ENCODE measurements at places on chromosomes 3 and 15.

DNA sequence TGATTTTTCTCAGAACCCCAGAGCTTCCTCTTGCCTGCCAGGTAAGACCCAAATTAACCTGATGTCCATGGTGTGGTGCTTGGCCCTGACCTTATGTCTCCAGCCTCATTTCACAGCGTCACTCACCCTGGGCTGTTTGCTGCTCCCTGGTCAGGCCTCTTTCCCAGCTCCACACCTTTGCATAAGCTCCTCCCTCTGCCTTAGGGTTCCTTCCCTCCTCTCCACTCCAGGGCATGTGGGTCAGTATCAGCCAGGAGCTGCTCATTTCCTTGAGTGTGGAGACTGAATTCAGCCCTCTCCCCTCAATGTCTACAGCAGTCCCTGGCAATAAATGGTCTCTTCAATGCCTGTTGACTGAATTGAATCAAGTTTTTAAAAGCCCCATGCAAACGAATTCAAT is 75.6 kb upstream of the ANKRD34C start:
- DNase-seq = no peak

DNA sequence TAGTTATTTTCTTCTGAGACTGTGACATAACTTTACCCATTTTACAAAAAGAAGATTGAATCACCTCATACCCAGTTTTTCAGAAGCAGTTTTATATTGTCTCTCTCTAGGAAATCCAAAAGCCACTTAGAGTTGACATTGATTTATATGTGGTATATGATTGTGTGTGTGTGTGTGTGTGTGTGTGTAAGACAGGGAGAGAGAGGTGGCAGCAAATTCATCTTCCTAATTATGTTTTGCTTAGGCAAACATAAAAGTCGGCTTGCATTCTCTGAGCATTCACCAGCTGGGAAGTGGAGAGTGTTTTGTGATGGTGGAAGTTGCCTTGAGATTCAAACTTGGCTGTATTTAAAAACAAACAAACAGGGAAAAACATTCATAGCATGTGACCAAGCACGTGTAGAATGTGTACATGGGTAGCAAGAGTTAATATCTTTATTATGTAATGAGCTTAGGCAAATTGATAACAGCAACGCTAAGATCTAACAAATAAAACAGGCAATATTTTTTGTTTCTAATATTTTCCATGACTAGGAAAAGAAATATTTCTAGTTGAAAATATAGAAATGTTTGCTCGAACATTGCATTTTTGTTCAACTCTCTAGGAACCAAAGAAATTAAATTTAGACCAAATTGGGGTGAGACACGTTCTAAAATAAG is 64.4 kb upstream of the IGF1R start:
- no peak for DNase-seq

- no peak for DNase-seq
These were observed 5.5 kb upstream of the CX3CR1 start for GRCh38 chr3:39285332-39285731.

DNA sequence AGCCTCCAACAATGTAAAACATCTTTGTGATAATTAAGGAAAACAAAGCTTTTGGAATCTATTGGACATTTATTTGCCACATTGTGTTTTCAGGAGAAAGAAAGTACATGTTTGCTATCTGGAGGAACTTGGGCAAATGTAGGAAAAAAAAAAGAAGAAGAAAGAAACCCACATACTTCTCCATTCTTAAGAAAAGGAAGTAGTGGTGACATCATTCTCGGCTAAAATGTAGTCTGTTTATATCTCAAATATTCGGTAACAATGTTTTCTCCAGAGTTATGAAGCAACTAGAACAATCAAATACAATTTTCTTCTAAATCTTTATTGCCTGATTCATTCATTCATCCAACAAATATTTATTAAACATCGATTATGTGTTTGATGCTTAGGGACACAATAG is 2.3 kb upstream of the TGFBR2 start:
- DNase-seq = no peak

DNA sequence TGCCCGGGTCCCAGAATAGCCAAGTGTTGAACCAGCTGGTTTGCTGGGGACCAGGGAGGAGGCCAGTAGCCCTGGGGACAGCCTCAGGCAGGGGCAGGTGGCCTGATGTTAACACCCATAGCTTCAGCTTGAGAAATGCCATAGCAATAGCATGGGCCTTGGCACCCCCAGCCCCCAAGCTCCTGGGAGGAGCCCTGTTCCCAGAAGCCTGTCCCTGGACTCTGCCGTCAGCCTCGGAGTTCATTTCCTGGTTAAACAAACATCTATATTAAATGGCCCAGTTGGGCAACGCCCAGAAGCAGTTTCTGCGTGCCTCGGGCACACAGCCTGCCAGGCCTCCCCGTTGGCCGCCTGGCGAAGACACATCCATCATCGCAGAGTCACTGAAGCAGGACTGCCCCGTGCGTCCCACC is 58.2 kb downstream of the FGD5 start:
- no peak for DNase-seq

GRCh38 chr3:62379321-62379798 is 6.0 kb upstream of the FEZF2 start:
- no peak for DNase-seq

DNA sequence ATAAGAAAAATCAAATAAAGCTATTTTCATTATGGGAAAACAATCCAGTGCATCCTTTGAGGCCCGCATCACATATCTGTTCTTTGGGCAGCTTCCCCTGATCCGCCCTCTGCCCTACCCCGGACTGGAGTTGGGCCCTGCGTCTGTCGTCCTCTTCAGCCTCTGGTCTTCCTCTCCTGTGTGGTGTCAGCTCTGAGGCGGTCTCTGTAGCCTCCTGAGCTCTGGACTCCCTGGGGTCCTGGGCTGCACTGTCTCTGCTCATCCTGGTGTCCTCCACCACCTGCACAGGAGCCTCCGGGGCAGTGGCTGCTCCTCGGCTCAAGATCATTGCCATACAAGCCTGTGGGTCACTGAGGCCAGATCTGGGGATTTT is 7.4 kb upstream of the SNX22 start:
- no peak for DNase-seq

DNA sequence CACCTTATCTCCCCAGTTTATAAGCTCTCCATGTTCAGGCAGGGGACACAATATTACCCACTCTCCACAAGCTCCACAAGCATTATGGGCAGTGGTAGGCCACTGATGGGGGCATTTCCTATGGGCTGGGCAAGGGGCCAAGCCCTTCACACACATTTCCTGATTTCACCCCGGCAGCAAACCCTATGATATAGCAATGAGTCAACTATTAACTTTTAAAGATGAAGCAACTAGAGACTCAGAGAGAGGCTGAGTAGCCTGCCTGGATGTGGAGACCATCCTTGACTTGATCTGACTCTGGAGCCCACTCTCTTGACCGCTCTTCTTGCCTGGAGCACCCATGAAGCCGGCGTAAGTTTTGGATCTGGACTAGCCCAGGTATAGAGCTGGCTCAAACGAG is 27.4 kb downstream of the FOXL2NB start:
- DNase-seq = no peak

GRCh38 chr3:141346418-141346817 is 21.9 kb upstream of the ZBTB38 start:
- no peak for DNase-seq

DNA sequence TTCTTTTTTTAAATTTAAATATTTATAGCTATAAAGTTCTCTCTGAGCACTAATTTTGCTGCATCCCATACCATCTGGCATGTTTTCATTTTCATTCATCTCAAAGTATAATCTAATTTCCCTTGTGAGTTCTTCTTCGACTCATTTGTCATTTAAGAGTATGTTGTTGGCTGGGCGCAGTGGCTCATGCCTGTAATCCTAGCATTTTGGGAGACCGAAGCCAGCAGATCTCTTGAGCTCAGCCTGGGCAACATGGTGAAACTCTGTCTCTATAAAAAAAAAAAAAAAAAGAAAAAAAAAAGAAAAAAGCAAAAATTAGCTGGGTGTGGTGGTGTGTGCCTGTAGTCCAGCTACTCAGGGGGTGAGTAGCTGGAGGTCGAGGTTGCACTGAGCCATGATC is 34.8 kb downstream of the MAP1A start:
- DNase-seq = no peak

GRCh38 chr15:91961357-91961756 is 107.8 kb downstream of the SLCO3A1 start:
- no peak for DNase-seq

DNA sequence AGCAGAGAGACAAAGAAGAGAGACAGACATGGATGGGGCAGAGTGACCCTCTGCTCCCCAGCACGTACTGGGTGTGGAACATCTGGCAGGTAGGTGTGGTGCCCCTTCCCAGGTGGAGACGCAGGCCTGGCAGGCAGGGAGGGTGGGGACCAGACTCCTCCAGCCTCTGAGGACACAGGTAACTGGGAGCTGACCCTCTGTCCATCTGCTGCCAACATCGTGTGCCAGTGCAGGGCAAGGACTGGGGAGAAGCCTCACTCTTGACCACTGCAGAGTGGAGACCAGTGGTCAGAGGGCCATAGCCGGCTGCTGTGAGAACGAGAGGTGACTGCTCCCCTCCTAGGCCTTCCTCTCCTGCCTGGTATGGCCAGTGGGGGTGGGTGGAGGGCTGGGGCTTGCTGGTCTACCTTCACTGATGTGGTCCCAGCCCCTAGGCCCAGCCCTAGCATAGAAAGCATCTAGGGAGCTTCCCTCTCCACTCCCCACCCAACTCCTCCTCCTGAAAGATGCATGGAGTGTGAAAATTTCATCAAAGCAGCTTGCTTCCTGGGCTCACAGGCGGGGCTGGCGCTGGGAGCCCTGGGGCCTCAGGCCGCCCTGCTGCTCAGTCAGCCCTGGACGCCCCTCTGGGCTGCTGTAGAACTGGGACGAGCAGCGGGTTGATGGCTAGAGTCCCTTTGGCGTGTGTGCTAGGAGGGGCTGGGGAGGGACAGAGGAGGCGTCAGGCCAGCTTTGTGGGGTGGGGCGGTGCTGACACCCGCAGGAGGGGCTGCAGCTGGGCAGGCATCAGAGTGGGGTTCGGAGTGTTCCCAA is 90.3 kb downstream of the PLXNA1 start:
- DNase-seq = no peak

- no peak for DNase-seq
These were observed 6.4 kb downstream of the CELSR3 start for GRCh38 chr3:48656061-48656840.

DNA sequence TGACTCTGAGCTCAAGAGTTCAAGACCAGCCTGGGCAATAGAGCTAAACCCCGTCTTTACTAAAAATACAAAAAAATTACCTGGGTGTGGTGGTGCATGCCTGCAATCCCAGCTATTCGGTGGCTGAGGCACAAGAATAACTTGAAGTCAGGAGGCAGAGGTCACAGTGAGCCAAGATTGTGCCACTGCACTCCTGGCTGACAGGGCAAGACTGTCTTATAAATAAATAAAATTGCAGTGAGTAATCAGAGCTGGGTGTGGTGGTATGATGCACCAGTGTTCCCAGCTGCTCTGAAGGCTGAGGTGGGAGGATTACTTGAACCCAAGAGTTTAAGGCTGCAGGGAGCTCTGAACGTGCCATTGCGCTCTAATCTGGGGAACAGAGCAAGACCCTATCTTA is 55.9 kb upstream of the GCNT3 start:
- DNase-seq = no peak

GRCh38 chr3:53677413-53677812 is 168.8 kb downstream of the CHDH start:
- no peak for DNase-seq

- no peak for DNase-seq
These were observed 25.2 kb downstream of the TMEM202 start for GRCh38 chr15:72423256-72423655.

GRCh38 chr15:33326908-33327307 is 16.1 kb downstream of the RYR3 start:
- DNase-seq = no peak

DNA sequence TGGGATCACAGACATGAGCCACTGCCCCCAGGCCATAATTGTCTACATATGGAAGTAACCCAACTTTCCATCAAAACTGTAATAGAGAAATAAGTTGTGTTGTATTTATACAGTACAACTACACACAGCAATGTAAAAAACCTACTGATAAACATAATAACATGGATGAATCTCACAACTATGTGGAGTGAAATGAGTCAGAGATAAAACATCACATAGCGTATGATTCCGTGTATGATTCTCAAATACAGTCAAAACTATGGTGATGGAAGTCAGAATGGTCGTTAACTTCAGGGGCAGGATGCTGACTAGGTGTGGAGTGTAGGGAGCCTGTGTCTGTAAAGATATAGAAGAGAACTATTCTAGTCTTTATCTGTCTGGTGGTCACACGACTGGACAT is 332.7 kb upstream of the SLCO3A1 start:
- DNase-seq = no peak

DNA sequence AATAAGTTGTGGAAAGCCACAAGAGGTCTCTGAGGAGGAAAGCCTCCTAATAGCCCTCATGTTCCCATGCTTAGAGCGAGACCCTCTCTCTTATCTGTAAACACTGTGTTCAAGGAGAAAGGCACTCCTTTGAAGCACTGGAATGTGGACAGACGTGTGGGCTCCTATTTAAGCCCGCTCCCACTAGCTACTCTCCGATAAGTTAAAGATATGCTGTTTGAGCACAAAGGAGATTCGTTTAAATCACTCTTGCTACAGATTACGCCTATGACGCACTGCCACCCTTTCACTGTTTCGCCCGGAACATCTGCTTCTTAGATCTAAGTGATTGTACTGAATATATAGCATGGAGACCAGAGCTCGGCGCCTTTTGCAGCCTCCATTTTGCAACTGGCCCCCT is 57.8 kb upstream of the FAM3D start:
- no peak for DNase-seq

DNA sequence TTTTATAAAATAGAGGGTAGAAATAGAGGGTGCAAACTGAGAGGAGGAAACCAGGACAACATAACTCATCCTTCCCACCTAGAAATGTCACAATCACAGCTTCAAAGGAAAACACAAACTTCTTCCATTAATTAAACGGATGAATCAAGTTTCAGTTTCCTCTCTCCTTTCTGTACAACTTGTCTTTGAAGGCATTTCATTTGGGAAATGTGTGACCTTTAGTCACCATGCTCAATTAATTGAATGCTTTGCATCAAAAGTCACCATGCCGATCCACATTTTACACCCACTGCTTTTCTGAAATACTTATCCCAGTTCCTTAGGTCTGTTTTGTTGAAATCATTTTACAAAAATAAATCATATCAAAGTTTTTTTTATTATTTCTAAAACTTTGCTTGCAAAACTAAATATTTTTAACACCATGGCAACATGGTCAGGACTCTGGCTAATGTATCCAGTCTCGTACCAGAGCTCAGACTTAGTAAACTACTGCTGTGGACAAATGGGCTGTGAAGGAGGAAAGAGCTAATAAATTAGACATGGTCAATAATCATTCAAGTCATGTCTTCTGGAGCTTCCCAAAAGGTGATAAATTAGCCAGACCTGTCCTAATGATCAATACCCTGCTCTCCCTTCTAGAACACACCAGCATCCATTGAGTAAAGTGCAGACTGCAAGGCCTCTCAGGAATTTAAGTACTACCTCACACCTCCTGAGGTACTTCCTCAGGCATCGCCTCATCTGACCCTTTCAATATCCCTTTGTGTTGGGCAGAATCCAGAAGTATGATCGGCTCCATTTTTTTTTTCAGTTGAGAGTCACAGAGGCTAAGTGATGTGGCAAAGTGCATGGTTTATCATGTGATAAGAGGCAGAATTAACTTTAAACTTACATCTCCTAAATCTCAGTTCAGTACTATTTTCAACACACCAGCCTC is 161.3 kb downstream of the GREM1 start:
- DNase-seq = no peak

GRCh38 chr3:49492969-49493368 is 22.9 kb downstream of the DAG1 start:
- DNase-seq = no peak

Data from NCI-H1694 (cell line).